ENCODE measurements at places on chromosomes 7 and 10.

DNA sequence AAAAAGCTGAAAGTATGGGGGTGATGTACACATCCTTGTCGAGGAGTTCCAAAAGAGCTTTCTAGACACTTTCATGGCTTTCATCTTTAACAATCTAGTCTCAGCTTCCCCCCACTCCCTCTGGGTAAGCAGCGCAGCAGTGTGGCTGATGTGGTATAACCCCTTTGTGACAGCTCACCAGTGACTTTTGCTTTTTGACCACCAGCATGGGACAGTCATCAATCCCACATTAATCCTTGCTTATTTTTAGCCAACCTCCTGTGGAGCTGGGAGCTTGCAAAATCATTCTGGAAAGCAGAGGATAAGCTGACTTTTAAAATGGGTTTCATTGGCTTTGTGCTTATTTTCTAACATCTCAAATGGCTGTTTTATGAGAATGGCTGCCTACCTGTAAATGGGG is 272.7 kb downstream of the HDAC9 start:
- no peak for DNase-seq

DNA sequence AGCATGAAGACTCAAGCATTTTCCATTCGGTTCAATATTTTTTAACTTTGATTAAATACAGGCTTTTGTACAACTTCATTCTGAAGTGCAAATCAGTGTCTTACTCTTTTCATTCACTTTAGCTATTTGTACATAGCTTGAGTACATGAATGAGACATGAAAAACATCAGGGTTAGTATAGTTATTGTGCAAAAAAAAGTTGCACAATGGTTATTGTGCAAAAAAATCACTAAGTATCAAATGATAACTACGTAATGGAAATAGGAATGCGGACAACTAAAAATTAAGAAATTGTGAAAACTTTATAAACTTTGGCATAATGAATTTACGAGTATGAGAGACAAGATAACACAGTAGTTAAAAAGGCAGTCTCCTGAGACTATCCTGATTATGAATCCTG is 442.9 kb downstream of the ARL4A start:
- DNase-seq = no peak

- DNase-seq = no peak
These were observed 14.3 kb downstream of the IL15RA start for GRCh38 chr10:5963071-5963470.

DNA sequence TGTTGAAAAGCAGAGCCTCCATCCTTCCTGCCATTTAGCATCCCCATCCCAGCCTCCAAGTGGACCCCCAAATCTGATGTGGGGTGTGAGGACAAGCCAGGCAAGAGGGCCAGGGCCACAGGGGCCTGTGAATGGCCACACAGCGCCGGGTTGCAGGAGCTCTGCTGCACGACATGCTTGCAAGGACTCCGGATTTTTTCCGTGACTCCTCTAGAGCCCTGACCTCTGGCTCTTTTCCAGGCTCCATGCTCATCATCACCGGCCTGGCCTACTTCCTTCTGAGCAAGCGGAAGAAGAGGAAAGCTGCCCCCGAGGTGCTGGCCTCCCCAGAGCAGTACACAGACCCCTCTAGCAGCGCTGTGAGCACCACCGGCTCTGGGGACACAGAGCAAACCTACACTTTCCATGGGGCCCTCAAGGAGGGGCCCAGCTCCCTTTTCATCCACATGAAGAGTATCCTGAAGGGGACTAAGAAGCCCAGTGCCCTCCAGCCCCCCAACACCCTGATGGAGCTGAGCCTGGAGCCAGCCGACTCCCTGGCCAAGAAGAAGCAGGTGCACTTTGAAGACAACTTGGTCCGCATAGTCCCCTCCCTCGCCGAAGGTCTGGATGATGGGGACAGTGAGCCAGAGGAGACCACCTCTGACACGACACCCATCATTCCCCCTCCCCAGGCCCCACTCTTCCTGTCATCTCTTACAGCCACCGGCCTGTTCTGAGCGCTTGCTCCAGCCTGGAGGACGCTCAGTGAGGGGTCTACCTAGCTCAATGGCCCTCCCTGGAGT is 23.5 kb downstream of the TMEM72 start:
- DNase-seq = no peak

DNA sequence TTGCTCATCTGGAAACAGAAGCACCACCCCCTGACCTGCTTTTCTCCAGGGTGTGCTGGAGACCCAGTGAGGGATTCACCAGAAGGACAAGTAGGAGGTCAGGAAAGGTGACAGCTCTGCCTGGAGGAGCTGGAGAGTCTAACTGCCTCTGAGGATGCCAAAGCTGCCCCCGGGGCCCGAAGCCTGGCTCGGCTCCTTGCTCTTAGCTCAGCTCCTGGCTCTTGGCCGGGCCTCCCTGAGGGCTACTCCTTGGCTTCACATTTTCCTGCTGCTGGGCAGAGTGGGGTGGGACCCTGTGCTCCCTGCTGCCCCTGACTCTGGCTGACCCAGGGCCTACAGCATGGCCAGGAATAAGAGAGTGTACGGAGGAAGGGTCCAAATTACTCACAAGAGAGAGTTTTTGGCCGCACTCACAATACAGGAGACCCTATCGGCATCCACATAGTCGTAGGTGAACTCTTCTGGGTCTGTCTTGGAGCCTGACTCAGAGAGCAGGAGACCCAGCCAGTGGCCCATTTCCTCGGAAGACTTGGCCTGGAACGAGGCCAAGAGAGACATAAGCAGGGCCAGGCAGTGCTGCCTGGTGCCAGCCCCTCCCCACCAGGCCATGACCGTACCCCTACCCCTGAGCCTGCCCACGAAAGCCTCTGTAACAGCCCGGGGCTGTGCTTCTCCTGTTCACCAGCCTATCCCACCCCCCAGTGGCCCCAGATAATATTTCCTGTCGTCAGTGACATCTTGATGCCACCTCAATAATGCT is 63.1 kb downstream of the VWA2 start:
- DNase-seq = no peak

DNA sequence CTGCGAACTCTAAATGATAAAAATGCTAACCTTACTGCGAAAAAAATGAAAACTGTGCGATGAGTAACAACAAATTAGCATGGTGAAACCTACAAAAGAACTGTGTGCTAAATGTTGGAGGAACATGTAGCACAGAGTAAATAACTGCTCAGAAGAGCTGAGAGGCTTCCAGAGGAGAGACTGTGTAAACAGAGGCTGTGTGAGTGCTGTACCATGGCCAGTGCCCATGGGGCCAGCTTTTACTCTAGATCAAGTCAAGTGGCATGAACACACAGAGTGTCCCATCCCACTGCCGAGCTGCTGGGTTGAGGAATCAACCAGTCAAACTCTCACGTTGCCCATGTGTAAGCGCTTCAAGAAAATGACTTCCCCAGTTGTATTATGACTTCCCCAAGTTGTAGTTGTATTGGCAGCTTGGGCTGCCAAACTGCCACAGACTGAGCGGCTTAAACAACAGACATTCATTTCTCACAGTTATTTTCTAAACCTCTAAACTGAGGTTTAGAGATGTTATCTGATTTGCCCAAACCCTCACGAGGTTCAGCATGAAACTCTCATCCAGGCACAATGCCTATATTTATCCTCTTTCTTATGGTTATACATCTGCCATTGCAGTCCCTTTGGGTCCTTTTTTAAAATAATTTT is 270.7 kb downstream of the ABCA13 start:
- no peak for DNase-seq

GRCh38 chr7:121197455-121197854 is 131.3 kb upstream of the WNT16 start:
- DNase-seq = no peak

DNA sequence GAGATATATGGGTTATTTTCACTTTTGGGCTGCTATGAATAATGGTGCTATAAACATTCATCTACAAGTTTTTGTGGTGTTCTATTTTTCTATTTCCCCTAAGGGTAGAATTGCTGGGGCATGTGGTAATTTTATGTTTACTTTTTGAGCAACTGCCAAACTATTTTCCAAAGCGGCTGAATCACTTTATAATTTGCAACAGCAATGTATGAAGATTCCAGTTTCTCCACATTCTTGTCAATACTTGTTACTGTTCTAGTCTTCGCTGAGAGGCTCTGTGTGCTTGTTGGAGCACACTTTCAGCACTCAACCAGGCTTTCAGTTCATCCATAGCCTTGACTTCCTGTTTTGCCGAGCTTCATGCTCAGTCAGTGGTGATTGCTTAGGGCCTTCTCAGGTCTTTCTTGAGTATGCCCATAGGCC is 39.0 kb downstream of the ADK start:
- no peak for DNase-seq

DNA sequence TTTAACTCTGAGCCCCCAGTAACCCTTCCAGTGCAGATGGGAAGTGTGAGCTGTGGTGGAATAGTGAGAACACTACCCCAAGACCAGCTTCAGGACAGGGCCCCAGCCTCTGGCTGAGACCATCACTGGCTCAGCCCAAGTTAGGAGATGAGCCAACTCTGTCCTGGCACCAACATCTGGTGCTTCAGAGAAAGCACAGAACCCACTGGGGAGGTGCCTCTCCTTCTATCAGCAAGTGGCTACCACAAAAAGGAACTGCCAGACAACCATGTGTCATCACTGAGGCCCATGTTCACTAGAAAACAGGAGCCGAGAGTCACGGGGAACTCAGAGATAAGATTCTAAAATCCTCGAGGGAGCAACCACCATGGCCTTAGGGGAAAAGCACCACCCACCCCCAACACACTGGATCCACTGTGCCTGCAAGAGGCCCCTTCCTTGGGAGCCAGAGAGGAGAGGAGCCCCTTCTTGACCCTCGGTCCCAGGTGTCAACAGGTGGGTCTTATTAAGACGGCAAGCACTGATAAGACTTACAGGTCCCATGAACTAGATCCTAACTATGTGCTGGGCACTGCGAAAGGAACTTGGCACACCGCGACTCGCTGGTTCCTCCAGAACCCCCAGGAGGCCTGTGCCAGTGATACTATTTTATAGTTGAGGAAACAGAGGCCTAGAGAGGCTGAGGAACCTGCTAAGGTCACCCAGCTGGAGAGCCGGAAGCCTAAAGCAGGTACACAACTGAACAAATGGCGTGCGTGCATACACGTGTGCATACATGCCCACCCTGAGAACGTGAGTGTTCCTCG is 102.7 kb downstream of the FAM53B start:
- DNase-seq = no peak

GRCh38 chr10:58782876-58783851 is 270.5 kb downstream of the BICC1 start:
- DNase-seq = no peak

DNA sequence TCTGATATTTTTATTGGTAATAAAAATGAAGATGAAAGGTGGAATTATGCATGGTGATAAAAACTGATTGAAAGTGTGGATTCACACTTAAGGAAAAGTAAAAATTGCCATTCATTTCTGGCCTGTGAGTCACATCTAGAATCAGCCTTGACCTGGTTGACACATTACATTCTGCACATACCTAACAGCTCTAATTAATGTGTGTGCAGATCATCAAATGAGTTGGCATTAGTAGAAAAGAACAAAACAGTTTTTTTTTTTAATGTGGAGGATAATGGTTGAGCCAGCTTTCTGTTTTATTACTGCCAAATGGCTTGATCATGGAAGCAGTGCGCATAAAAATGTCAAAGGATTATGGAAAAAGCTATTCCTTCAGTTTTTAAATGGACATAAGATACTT is 142.6 kb upstream of the TMEM196 start:
- no peak for DNase-seq

- DNase-seq = no peak
These were observed 51.7 kb upstream of the IFRD1 start for GRCh38 chr7:112398534-112398933.

DNA sequence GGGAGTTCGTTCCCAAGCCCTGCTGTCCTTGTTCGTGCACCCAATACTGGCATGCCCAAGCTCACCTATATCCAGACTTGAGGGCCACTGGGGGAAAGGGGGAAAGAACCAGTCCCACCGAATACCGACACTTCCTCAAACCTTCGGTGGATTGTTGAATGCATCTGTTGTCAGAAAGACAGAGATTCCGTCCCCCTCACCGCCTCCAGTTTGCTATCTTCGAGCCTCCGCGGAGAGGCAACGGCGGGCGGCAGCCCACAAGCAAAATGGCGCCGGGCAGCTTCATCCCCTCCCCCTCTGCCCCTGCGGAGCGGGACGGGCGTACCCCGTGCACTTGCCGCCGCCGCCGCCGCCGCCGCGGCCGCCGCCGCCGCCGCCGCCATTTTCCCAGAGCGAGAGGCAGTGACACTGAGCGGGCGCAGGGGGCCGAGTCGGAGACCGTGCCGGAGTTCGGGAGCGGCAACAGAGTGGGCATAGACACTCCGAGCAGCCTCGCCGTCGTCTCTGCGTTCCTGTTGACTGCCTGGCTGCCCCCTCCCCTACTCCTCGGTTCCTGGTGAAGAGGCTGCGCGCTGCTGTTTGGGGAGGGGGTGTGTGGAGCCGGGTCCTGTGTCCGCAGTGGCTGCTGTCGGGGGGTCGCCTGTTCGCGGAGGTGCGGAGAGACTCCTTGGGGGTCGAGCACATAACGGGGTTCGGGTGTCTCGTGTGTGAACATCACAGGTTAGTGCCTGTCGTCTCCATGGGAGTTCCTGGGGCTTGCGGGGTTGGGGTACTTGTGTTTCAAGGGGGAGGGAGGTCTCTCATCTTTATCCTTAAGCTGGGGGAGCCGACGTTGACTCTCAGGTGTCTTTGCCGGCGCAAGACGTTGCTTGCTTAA is at the start of gene KMT2E:
Gene KMT2E (plus strand): TSS at position 390 of the 877 bp plus-strand sequence. CDS start 26,748 bp downstream, outside the sequence.
- DNase-seq = peak; percentile 88

DNA sequence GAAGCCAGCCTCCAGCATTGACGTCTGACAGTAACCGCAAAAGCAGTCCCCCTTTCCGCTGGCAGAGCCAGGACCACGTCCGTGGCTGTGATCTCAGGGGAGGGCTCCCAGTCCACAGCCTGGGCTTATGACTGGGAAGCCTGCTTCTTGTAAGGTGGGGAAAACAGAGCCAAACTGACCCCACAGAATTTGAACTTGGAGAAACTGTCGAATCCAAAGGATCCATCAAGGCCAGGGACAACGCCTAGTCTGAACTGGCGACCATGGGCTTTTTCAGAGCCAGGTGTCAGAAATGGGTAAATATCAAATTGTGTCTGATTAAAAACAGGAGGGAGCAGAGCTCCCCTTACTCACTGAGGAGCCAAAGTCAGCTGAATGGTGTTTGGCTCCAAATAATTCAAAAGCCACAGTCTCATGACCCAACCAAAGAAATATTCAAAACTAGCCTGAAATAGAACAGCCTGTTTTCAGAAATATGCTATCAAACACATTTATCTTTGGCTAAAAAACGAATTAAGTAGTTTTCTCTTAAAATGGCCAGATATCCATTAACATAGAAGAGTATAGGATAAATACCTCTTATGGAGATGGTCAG is 751.4 kb upstream of the GALNT17 start:
- no peak for DNase-seq

DNA sequence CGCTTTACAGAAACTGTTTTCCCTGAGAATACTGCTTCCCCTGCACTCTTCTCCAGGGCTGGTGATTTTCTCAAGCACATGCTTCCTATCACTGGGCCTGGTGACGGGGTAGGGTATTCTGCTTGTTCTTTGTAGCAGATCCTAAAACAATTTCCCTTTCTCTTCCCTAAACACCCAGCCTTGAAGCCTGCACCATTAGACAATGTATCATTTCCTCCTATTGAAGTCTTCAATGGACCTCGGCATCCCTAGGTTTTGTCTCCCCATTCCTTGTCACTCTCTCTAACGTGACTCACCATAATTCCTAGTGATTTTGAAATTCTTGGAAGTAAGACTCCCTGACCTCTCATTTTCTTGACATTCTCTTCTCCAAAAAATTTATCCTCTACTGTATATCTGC is 109.5 kb upstream of the GHITM start:
- DNase-seq = no peak

Measured in CD8-positive, alpha-beta T cell (primary cell).